ENCODE measurements at places on chromosomes 3 and 15.
A peak's percentile ranks its signal among the peaks of the same experiment; 100 is the strongest.

- no peaks in the 10 kb centered on the region for H3K36me3 ChIP-seq
- H3K27me3 ChIP-seq = no peaks in the 10 kb centered on the region
- no peak for DNase-seq
- no peak overlapping the region for H3K27ac ChIP-seq
- H3K4me3 ChIP-seq = no peak overlapping the region
- H3K4me1 ChIP-seq = no peaks in the 10 kb centered on the region
Observed at GRCh38 chr3:45075821-45076625, 49.9 kb downstream of the CLEC3B start.

DNA sequence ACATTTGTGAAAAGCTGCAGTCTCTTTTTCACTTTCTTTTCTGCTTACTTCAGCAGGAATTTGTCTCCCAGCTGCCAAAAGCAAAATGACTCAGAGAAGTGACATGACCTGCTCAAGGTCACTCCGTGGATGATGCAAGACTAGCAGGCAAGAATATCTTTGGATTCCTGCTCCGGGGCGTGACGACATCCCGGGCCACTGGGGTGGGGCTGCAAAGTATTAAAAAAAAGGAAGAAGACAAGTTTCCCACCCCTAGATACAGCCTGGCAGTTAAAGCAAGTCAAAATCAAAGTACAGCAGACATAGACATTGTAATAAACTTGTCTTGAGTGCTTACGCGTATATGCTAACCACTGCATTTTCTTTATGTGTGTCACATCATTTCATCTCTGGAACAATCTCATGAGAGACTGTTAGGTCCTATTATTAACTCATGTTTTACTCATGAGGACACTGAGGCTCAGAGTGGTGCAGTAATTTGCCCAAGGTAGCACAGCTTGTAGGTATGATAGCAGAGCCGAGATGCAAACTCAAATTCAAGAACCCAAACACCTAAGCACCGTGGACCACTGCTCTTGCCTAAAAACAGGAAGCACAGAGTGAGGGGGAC is 485.2 kb upstream of the PROK2 start:
- no peak for DNase-seq
- no peaks in the 10 kb centered on the region for H3K36me3 ChIP-seq
- H3K27ac ChIP-seq = peak overlapping the region; percentile 78
- H3K4me3 ChIP-seq = no peak overlapping the region
- no peaks in the 10 kb centered on the region for H3K27me3 ChIP-seq

DNA sequence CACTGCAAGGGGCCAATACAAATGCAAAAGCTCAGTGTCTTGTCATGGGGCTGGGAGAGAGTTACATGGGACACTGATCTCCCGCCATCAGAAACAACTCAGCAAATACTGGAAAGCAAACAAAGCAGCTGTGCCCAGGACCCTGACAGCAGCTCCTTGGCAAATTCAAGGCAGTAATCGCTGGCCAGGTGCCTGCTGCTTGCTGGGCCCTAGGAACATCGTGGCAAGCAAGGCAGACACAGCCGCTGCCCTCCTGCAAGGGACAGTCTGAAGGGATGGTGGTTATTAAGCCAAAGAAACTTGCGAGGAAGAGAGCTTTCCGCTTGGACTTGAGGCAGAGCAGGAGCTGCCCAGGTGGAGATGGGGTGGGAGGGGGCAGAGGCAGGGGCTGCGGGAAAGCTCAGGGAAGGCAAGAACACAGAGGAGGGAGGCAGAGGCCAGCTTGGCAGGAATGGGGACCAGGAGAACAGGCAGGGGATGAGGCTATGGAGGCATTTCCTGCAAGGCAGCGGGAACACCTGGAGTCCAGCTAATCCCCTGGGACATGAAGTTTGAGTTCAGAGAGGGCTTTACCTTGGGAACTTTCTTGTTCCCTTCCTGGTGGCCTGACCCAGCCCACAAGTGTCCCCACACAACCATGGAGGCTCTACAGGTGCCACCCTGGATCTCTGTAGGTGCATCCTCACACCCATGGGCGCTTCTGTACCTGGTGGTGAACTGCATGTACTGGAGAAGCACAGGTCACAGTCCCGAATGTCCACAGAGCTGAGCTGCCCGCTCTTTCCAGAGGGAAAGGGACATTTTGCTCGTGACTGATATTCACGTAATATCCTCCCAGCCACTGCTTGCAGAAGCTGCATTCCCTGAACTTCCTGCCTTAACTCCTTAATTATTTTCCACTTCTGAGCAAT is 78.7 kb upstream of the ATP2B2 start:
- H3K36me3 ChIP-seq = no peaks in the 10 kb centered on the region
- DNase-seq = no peak
- no peak overlapping the region for H3K27ac ChIP-seq
- no peaks in the 10 kb centered on the region for H3K4me1 ChIP-seq
- H3K4me3 ChIP-seq = no peak overlapping the region

- H3K4me3 ChIP-seq = no peak overlapping the region
- H3K27me3 ChIP-seq = no peaks in the 10 kb centered on the region
- no peaks in the 10 kb centered on the region for H3K36me3 ChIP-seq
Observed at GRCh38 chr3:176789281-176789705, 408.0 kb downstream of the TBL1XR1 start.

DNA sequence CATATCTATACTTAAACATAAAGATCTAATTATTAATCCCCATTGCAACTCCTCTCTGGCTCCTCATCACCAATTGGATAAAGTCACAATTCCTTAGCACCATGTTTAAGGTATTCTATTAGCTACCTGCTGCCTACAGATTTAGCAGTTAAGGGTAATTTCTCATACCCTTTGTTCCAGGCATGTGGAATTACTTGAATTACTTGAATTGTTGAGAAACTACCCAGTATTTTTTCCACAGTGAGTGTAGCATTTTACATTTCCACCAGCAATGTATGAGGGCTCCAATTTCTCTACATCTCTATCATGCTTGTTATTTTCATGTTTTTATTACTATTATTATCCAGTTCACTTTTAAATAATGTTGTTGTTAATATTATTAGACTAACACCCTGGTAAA is 86.4 kb downstream of the P2RY1 start:
- no peaks in the 10 kb centered on the region for H3K36me3 ChIP-seq
- no peaks in the 10 kb centered on the region for H3K27me3 ChIP-seq
- H3K4me1 ChIP-seq = no peaks in the 10 kb centered on the region
- H3K27ac ChIP-seq = no peak overlapping the region
- H3K4me3 ChIP-seq = no peak overlapping the region

- no peak overlapping the region for H3K4me3 ChIP-seq
- no peaks in the 10 kb centered on the region for H3K4me1 ChIP-seq
- no peak overlapping the region for H3K27ac ChIP-seq
- no peaks in the 10 kb centered on the region for H3K27me3 ChIP-seq
Observed at GRCh38 chr3:195764961-195765706, 44.4 kb downstream of the MUC20 start.

- no peak overlapping the region for H3K27ac ChIP-seq
- H3K36me3 ChIP-seq = no peaks in the 10 kb centered on the region
- DNase-seq = no peak
- H3K4me1 ChIP-seq = peaks cover 13% of the 10 kb centered on the region
- peaks cover 9% of the 10 kb centered on the region for H3K27me3 ChIP-seq
Observed at GRCh38 chr3:127884041-127884440, 31.0 kb upstream of the KBTBD12 start.

- H3K4me3 ChIP-seq = no peak overlapping the region
- peaks cover 12% of the 10 kb centered on the region for H3K4me1 ChIP-seq
- no peaks in the 10 kb centered on the region for H3K27me3 ChIP-seq
- H3K36me3 ChIP-seq = no peaks in the 10 kb centered on the region
- H3K27ac ChIP-seq = no peak overlapping the region
Observed at GRCh38 chr3:5252131-5252530, 64.6 kb downstream of the EDEM1 start.

- no peak for DNase-seq
- H3K27ac ChIP-seq = no peak overlapping the region
- peaks cover 7% of the 10 kb centered on the region for H3K4me1 ChIP-seq
- H3K27me3 ChIP-seq = no peaks in the 10 kb centered on the region
- H3K36me3 ChIP-seq = no peaks in the 10 kb centered on the region
- no peak overlapping the region for H3K4me3 ChIP-seq
Observed at GRCh38 chr3:191563722-191564121, 102.8 kb downstream of the PYDC2 start.

DNA sequence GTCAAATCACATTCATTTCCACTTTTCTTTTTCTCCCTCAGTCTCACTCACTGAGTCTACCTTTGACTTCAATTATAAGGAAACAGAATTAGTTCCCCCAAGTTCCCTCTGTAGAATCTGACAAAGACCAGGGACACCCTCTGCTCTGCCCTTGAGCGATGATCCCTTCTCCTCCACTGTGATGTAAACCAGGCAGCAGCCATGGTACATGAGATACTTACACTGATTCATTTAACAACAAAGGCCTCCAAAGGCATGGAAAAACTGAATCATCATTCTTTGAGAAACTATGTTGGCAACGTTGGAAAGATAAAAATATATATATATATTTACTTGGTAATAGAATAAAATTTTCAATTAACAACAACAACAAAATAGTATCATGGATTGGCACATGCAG is 84.1 kb downstream of the P3H2 start:
- DNase-seq = no peak
- H3K4me3 ChIP-seq = no peak overlapping the region
- no peaks in the 10 kb centered on the region for H3K27me3 ChIP-seq
- H3K27ac ChIP-seq = peak overlapping the region; percentile 86
- H3K4me1 ChIP-seq = peaks cover 53% of the 10 kb centered on the region

- no peak overlapping the region for H3K27ac ChIP-seq
- H3K36me3 ChIP-seq = peaks cover 24% of the 10 kb centered on the region
- no peaks in the 10 kb centered on the region for H3K27me3 ChIP-seq
- DNase-seq = no peak
- H3K4me1 ChIP-seq = peaks cover 17% of the 10 kb centered on the region
Observed at GRCh38 chr15:89649716-89650115, 5.6 kb downstream of the KIF7 start.

DNA sequence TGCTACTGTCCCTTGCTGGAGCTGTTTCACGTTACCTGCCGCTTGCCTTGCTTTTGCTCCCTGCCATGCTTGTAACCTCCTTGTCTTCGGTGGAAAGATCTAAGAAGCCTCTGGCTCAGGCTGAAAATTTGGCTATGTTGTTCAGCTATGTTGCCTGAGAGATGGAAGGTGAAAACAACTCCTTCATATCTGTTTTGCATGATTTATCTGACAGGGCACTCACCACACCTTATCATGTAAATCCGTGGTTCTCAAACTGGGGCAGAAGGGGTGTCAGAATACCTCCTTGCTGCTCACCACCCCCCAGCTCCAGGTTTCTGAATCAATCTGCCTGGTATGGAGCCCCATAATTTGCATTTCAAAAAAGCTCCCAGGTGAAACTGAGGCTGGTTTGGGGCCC is 6.5 kb upstream of the CORO2B start:
- no peak for DNase-seq
- H3K27ac ChIP-seq = no peak overlapping the region
- H3K4me1 ChIP-seq = peaks cover 6% of the 10 kb centered on the region

DNA sequence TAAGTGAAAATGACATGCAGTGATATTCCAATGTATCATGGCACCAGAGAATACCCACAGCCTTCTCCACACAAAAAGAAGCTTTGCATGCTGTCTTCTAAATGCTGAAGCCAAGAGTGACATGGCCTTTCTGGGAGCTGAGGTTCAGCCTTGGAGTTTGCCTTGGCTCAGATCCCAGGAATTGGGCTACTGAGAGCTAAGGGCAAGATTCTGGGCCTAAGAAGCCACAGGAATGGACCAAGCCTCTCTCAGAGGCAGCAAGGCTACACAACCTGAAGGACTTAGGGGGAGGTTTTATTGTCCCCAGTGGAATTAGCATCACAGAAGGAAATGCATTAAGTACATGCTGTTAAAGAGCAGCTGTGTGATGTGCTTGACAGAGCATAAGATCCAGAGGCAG is 1078.5 kb downstream of the TUSC7 start:
- H3K4me1 ChIP-seq = peaks cover 31% of the 10 kb centered on the region
- no peak overlapping the region for H3K4me3 ChIP-seq
- DNase-seq = no peak
- H3K36me3 ChIP-seq = peaks cover 1% of the 10 kb centered on the region
- no peak overlapping the region for H3K27ac ChIP-seq
- no peaks in the 10 kb centered on the region for H3K27me3 ChIP-seq

- DNase-seq = no peak
- H3K27ac ChIP-seq = no peak overlapping the region
- H3K27me3 ChIP-seq = no peaks in the 10 kb centered on the region
- H3K4me3 ChIP-seq = no peak overlapping the region
- H3K36me3 ChIP-seq = peaks cover 8% of the 10 kb centered on the region
Observed at GRCh38 chr3:105327662-105328337, 38.9 kb upstream of the ALCAM start.

DNA sequence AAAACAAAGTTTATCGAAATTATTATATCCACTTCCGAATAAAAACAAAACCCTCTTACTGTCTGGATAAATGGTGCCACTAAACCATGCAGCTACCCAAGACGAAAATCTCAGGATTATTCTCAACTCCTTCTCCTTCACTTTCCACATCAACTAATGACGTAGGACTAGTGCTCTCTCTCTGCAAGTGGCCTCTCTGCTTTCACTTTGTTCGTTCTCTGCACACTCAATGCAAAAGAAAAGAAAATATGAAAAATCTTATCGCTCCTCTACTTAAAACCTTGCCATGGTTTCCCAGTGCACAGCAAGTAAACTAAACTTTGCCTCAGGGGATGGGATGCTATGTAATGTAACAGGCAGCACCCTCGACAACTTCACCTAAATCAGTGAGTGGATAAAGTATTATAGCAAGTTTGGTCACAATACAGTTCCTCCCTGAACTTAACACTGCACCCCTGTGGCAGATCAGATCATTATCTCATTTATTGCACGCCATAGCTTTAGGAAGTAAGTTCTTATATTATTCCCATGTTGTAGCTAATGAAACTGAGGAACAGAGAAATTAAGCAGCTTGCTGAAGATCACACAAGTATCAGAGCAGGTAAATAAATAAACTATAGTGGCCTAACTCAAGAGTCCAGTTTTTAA is 262.7 kb upstream of the GADL1 start:
- H3K36me3 ChIP-seq = no peaks in the 10 kb centered on the region
- H3K4me3 ChIP-seq = no peak overlapping the region
- H3K27ac ChIP-seq = peak overlapping the region; percentile 6

- H3K27ac ChIP-seq = no peak overlapping the region
- H3K27me3 ChIP-seq = no peaks in the 10 kb centered on the region
- H3K4me1 ChIP-seq = peaks cover 33% of the 10 kb centered on the region
- H3K4me3 ChIP-seq = no peak overlapping the region
- peaks cover 15% of the 10 kb centered on the region for H3K36me3 ChIP-seq
Observed at GRCh38 chr3:44993471-44994205, 17.6 kb downstream of the EXOSC7 start.

GRCh38 chr3:193824365-193824764 is 231.4 kb downstream of the OPA1 start:
- H3K4me1 ChIP-seq = peaks cover 54% of the 10 kb centered on the region
- no peak for DNase-seq
- H3K27ac ChIP-seq = no peak overlapping the region
- H3K36me3 ChIP-seq = no peaks in the 10 kb centered on the region

DNA sequence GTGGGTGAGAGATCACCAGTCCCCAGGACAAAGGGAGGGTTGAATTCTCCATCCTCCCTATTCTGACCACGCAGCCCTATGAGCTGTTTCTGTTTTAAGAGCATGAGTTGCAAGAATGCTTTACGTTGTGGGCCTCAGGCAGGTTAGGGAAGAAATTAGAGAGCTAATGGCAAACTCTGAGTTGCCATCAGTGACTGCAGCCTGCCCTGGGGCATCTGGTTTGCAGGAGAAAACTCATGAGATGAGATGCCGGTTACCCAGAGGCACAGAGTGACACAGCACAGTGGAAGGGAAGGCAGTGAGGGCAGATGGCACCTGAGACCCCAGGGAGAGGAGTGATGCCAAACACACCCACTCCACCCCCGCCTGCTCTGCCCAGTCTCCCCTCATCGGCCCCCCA is 265.3 kb downstream of the CD47 start:
- DNase-seq = no peak
- H3K4me1 ChIP-seq = peaks cover 27% of the 10 kb centered on the region
- H3K27me3 ChIP-seq = no peaks in the 10 kb centered on the region

GRCh38 chr3:196966526-196967401 is 1.9 kb downstream of the PIGZ start:
- H3K36me3 ChIP-seq = no peaks in the 10 kb centered on the region
- H3K27me3 ChIP-seq = peaks cover 80% of the 10 kb centered on the region
- no peak for DNase-seq
- H3K27ac ChIP-seq = no peak overlapping the region

All from mesothelial cell of epicardium (in vitro differentiated cells).